ENCODE measurements at places on chromosomes 6 and 20.

DNA sequence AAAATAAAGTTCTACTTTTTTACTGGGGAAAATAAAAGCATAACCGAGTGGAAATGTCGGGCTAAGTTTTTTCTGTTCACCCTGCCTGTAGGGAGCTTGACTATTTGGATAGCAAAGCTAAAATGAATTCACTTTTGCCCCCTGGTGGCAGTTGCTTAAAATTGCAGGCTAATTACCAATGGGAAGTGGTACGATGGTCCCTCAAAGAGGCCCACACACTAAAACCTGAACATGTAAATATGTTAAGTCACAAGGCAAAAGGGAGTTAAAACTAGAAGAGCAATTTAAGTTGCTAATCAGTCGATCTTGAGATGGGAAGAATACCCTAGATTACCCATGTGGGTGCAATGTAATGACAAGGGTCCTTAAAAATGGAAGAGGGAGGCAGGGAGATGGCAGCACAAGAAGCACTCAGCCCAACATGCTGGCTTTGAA, 916 bp upstream of the SUN5 start:
- DNase-seq: peak; percentile 31

DNA sequence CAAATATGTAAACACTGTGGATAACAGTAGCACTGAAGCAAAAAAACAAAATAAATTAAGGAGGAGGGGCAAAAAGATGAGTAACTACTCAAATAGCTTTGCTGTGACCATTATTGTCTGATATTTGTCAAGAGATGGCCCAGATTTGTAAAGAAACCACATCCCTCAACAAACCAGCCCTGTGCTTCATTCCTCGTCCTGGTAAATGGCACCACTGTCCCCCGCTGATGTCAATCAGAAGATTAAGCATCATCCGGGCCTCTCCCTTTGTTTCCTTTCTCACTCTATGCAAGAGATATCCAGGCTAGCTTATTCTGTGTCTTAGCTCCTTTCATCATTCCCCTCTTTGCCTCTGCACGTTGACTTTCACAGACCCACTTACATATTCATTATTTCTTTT, 259.0 kb downstream of the SYNE1 start:
- DNase-seq: no peak

GRCh38 chr20:52852714-52853113, 119.4 kb upstream of the TSHZ2 start:
- DNase-seq: no peak

DNA sequence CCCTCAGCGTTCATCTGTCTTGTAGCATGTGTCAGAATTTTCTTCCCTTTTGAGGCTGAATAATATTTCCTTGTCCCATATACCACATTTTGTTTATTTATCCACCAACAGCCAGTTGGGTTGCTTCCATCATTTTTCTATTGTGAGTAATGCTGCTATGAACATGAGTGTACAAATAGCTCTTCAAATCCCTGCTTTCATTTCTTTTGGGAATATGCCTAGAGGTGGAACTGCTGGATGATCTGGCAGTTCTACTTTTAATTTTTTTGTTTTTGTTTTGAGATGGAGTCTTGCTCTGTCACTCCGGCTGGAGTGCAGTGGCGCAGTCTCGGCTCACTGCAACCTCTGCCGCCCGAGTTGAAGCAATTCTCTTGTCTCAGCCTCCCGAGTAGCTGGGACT, 64.7 kb downstream of the SASH1 start:
- no peak for DNase-seq

DNA sequence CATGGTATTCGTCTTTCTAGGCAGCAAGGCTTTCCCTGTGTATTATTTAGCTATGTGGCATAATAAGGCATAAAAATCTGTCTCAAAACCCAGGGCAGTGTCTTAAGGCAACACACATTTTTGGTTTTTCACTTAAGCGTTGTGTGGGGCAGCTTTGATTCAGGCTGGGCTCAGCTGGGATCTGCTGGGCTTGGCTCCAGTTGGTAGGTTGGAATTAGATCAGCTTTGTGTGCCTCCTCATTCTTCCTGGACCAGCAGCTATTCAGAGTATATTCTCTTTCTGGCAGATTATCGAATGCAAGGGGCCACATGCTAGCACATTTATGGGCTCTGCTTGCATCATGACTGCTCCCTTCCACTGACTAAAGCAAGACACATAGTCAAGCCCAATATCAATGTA, 487.9 kb downstream of the RFPL4B start:
- DNase-seq: no peak

GRCh38 chr20:36478137-36478905, 63.0 kb upstream of the MYL9 start:
- no peak for DNase-seq

GRCh38 chr6:96521644-96522464, at the start of gene UFL1:
TSS of gene UFL1 (plus strand) at chr6:96521806. CDS start at chr6:96521874, 68 bp downstream.
- peak; percentile 50 for DNase-seq

DNA sequence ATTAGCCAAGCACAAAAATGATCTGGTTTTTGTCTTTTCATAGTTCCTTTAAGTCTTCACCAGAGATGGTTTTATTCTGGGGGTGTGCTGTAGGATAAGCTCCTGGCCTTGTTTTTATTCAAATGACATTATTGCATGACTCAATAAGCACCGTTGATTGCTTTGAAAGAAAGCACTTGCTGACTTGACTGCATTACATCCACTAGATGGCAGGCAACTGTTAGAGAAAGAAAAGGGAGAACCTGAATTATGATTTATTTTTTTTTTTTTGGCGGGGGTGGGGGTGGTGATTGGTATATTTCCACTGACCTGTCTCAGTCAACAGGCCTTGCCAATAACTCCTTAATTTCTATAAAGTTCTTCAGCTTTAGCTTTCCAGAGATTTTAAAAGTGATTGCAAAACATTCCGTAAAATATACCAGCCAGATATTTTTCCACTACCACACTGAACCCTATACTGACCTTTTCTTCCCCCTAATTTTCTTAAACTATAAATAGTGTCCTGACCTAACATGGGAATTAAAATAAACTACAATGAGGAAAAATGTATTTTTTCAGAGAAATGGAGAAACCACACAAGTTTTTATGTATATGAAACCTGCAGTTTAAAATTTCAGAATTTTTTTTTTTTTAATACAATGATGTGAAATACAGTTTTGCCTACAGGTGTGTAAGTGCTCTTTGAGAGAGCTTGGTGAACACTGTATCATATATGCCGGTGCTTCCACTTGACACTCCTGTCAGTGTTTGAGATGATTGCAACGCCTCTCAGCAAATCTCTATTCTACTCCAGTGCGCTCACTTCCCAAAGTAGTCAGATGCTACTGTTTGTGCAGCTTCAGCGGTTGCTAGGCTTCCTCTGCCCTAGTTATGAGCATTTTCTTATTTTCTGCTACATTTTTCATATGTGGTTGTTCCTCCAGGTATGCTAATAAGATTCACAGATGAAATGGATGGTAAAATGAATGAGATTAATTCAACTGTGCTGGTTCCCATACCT, 274.3 kb downstream of the CD109 start:
- DNase-seq: peak; percentile 1

GRCh38 chr20:38805502-38805957, at the start of gene PPP1R16B:
TSS of gene PPP1R16B (plus strand) at chr20:38805697. CDS start at chr20:38835926, 30,229 bp downstream.
- no peak for DNase-seq

DNA sequence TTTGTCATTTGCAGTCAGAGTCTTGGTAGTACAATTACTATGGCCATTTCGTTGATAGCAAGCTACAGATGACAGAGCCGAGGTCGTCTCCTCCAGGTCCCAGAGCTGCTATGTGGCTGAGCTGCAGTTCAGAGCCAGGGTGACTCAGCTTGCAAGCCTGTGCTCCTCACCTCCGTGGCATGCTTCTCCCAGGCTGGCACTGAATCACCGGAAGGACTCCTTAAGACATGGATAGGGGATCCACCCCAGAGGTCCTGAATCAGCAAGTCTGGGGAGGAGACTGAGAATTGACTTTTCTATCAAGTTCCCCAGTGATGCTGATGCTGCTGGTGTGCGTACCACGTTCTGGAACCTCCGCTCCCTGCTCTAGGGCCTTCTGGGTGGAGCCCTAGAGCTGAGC, 291.2 kb downstream of the CDH26 start:
- no peak for DNase-seq

- no peak for DNase-seq
Observed at GRCh38 chr6:166441325-166442078, 58.8 kb upstream of the MPC1 start.

- DNase-seq: no peak
Observed at GRCh38 chr6:6826095-6826901, 237.8 kb downstream of the LY86 start.

- no peak for DNase-seq
Observed at GRCh38 chr6:36131511-36132245, 1.4 kb downstream of the MAPK13 start.

DNA sequence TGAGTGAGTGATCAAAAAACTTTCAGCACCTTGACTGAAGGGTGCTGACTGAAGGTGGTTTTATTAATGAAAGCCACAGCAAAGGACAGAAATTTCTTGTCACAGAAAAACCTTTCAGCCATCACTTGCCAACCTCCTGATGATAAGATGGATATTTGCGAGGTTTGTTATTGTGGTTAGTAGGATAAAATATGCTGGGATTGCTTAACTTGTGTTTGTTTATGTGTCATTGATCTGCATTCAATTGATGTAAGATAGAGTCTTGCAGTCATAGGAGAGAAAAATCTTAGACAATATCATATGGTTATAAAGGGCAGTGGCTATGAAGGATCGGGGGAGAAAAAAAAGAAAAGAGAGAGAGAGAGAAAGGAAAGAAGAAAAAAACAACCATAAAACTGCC, 1.2 kb downstream of the TSBP1 start:
- no peak for DNase-seq

- no peak for DNase-seq
Observed at GRCh38 chr6:134517868-134518267, 200.0 kb upstream of the SGK1 start.

DNA sequence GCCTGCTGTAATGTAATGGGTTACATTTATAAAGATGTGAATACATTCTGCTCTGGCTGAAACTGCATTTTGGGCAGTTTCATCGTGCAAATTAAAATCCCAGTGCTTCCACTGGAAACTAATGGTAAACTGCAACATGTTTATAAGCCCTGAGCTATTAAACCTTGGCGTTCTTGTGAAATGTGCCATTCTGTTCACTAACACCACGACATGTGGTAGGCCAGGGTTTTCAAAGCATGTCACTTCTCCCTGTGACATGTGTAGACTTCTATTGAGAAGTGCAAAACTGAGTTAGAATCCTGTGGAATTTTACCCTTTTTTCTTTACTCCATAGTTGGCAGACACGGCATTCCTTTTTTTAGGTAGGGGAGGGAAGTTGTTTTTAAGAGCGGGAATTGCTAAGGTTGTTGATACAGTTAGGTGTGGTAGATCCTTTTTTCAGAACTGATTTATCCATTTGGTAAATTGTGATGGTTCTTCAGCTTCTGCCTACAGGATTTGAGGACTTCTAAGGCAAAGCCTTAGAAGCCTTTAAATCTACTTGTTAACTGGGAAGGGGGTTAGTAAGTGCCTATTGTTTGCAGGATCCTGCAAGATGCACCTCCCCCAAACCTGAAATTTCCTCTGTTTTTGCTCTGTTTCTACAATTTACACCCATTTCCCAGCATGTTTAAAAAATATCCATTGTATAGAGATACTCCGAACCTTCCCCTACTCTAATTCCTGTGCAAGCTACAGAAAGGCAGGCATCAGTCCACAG, 4.2 kb downstream of the SASH1 start:
- no peak for DNase-seq

DNA sequence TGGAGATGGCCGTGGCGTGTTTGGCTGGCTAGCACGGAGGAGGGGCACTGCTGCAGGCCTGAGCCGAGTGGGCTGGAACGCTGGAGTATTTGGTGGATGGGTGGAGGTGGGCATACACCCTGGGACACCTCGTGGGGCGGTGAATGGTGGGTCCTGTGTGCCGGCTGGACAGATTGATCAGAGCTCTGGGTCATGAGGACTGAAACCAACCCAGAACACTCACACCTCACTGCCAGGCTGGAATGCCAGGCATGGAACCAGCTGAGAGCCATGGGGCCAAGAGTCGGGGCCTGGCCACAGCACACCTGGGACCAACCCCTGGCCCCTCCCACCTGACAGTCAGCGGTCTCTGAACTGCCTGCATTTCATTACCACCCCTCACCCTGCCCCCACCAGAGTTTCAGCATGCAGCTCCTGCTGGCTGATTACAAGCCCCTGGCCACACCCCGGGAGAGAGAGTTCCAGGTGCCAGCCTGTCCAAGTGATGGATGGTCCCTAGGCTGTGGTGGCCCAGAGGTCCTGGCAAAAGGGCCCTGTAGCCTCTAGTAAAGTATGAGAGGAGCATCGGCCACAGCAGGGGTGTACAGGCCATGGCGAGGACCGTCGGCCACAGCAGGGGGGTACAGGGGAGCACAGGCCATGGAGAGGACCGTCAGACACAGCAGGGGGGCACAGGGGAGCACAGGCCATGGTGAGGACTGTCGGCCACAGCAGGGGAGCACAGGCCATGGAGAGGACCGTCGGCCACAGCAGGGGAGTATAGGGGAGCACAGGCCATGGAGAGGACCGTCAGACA, 3.3 kb downstream of the NPBWR2 start:
- no peak for DNase-seq

DNA sequence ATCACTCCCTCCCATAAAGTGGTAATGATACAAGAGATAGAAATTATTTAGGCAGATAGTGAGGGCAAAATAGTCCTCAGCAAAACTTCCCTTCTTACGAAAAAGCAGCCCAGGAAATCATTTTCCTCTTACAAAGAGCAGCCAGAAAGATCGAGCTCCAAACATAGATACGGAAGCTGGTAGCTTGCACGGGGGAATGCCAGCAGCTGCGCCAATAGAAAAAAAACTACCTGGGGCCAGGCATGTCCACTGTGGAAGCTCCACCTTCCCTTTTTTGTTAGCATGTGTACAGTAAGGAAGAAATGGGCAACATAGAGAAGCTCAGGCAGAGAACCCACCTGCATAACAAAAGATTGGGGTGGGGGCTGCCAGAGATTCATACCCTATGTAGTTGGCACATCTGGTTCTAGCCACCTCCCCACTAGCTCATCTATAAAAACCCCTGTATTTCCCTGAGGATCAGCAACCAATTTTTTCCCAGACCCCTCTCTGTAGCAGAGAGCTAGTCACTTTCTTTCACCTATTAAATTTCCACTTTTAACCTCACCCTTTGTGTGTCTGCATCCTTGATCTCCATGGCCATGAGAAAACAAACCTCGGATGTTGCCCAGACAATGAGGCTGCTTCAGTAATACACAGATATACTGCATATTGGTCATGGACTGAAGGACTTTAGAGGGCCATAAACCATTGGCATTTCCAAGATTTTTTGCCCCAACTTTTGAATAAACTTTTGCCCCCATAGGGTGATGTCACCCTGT, 52.1 kb downstream of the SOD2 start:
- DNase-seq: no peak

DNA sequence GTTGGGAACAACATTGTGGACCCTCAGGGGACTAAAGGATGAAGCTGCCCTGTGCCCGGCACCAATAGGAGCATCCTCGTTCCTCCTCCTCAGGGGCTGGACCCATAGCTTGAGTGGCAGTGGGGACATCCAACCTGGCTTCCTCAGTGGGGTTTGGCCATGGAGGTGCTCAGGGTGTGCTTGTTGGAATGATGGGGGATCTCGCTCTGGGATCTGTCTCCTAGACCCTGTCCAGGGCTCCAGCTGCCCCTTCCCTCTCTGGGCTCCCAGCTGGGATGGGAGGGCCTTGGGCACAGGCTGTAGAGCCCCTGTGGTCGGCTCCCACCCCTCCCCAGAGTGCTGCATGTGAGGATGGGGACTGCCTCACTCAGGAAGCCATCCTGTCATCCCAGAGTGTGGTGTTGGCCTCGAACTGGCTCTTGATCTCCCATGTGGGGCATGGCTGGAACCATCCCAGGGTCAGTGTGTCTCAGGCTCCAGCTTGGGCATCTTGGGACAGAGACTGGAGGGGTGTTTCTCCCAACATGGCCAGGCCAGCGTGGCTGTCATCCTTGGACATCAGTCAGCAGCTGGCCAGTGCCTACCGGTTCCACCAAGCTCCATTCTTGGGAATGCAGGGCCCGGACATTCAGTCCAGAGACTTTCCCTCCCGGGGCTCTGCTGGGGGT, 9.5 kb upstream of the MYT1 start:
- no peak for DNase-seq
